ENCODE measurements at places on chromosomes 1 and 21. TPM values are rescaled to one million over a fixed set of nuclear protein-coding genes. Genes with fewer than 3 reads are reported as not detected.

The GSTM1 gene
- polyA plus RNA-seq = 0.50 TPM

The ATP1A2 gene
- 58.1 TPM for polyA plus RNA-seq

The ERICH3 gene
- 0.14 TPM for polyA plus RNA-seq

The MATN1 gene
- polyA plus RNA-seq = 0.77 TPM

The NEK2 gene
- 6.1 TPM for polyA plus RNA-seq

The TNFRSF8 gene
- polyA plus RNA-seq = 0.12 TPM

The NMNAT2 gene
- polyA plus RNA-seq = 2.5 TPM

DNA sequence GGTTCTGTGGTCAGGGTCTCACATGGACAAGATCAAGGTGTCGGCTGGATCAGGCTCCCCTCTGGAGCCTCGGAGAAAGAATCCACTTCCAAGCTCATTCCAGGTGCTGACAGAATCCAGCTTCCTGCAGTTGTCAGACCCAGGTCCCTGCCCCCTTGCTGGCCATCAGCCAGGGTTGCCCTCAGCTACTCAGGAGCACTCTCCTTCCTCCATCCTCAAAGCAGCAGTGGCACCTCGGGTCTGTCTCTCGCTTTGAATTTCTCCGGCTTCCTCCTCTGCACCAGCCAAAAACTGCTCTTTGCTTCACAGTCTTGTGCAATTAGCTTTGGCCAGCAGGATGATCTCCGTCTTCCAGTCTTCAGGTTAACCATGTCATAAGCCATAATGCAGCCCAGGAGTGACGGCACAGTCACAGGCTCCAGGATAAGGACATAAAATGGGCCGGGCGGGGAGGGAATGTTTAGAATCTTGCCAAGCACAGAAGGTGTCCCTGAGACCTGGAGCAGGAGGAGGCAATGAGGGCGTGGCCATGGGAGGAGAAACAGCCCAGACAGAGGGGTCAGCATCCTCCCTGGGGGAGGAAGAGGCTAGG lies 79.4 kb upstream of the SLC25A33 start:
- H3K36me3 ChIP-seq = no peaks in the 10 kb centered on the region
- peaks cover 4% of the 10 kb centered on the region for H3K27me3 ChIP-seq
- H3K4me3 ChIP-seq = no peak overlapping the region
- no peak overlapping the region for H3K27ac ChIP-seq
- peaks cover 20% of the 10 kb centered on the region for H3K4me1 ChIP-seq
- DNase-seq = peak; percentile 41

DNA sequence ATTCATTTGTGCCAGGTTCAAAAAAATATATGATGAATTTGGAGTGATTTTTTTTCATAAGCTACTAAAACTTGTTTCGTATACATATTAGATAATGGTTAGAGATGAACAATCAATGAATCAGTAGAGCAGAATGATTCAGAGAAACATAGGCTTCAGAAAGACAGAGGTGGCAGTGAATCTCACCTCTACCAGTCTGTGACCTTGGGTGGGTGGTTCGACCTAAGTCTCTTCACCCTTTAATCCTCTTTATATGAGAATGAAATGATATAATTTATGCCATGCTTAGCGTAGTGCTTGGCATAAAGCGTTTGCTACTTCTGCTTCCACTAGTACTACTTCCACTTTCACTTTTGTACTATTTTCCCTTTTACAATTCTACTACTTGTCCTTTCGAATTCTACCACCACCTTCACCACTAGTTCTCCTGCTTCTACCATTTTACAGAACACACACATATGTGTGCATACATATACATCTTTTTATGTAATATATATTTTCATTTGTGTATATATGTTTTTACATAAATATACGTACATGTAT lies 45.1 kb downstream of the FYB2 start:
- H3K36me3 ChIP-seq = no peaks in the 10 kb centered on the region
- H3K4me1 ChIP-seq = no peaks in the 10 kb centered on the region
- no peaks in the 10 kb centered on the region for H3K27me3 ChIP-seq
- no peak overlapping the region for H3K4me3 ChIP-seq
- no peak for DNase-seq

- peaks cover 12% of the 10 kb centered on the region for H3K4me1 ChIP-seq
- no peak overlapping the region for H3K4me3 ChIP-seq
- H3K27ac ChIP-seq = no peak overlapping the region
- peaks cover 15% of the 10 kb centered on the region for H3K27me3 ChIP-seq
- H3K36me3 ChIP-seq = no peaks in the 10 kb centered on the region
- DNase-seq = no peak
Measured at GRCh38 chr1:205547936-205548827, 43.7 kb downstream of the CDK18 start.

GRCh38 chr1:113980110-113980509 lies 836 bp downstream of the OLFML3 start:
- peak; percentile 91 for DNase-seq
- no peaks in the 10 kb centered on the region for H3K27me3 ChIP-seq
- H3K4me3 ChIP-seq = peak overlapping the region; percentile 40
- peak overlapping the region; percentile 89 for H3K27ac ChIP-seq

DNA sequence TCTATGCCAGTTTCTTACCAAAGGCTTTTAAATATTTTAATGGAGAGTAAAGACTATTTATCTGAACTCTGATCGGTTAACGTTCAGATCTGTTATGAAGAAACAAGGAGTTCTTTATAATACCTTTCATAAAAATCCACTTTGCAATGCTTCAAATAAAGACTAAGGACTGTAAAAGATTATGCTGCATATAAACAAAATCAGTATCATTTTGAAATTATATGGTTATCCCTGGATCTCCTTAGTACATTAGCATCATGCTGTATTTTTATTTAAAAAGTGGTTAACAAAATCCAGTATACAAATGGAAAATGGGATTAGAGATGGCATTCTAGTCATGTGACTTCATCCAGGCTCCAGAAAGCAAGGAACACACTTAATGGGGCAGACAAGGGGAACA lies 386.8 kb downstream of the LMO4 start:
- H3K36me3 ChIP-seq = no peaks in the 10 kb centered on the region
- H3K27me3 ChIP-seq = no peaks in the 10 kb centered on the region
- no peak for DNase-seq
- H3K27ac ChIP-seq = no peak overlapping the region
- no peaks in the 10 kb centered on the region for H3K4me1 ChIP-seq

DNA sequence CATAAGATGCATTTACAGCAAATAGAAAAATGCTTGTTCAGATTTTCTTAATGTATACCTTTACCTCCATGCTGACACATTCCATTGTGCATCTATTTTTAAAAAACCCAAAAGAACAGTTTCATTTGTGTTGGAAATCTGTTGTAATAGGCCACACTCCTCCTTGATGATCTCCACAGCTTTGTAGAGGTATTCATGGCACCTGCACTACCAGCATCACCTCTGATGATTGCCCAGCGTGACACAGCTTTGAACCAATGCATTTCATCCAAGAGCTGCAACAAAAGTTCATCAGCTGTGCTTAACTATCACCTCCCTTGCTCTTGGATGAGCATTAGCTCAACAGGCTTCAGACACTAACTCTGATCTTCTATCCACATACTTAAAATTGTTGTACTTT lies 8.2 kb downstream of the DYNLT5 start:
- no peak overlapping the region for H3K4me3 ChIP-seq
- peaks cover 7% of the 10 kb centered on the region for H3K4me1 ChIP-seq
- no peaks in the 10 kb centered on the region for H3K36me3 ChIP-seq
- no peaks in the 10 kb centered on the region for H3K27me3 ChIP-seq
- no peak for DNase-seq

- no peaks in the 10 kb centered on the region for H3K36me3 ChIP-seq
- no peaks in the 10 kb centered on the region for H3K27me3 ChIP-seq
- DNase-seq = no peak
- no peak overlapping the region for H3K27ac ChIP-seq
- H3K4me1 ChIP-seq = peaks cover 9% of the 10 kb centered on the region
- no peak overlapping the region for H3K4me3 ChIP-seq
Measured at GRCh38 chr1:226786550-226786949, 47.5 kb upstream of the ITPKB start.

DNA sequence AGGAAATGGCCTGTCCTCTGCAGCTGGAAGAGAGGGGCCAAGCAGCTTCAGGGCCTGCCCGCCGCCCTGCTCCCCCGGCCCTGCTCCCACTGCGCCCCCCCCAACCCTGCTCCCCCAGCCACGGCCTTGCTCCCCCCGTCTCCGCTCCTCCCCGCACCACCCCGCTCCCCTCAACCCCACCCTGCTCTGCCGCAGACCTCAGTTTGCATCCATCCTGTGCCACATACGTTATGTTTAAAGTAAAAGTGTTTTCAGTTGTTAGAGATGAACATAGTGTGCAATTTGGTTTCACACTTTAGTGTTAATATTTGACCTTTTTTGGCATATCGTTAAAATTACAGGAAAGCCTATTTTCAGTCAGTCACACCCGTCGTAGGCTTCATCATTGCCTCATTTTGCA lies 34.1 kb upstream of the DIP2A start:
- no peak for DNase-seq
- H3K4me3 ChIP-seq = no peak overlapping the region
- H3K27me3 ChIP-seq = no peaks in the 10 kb centered on the region

DNA sequence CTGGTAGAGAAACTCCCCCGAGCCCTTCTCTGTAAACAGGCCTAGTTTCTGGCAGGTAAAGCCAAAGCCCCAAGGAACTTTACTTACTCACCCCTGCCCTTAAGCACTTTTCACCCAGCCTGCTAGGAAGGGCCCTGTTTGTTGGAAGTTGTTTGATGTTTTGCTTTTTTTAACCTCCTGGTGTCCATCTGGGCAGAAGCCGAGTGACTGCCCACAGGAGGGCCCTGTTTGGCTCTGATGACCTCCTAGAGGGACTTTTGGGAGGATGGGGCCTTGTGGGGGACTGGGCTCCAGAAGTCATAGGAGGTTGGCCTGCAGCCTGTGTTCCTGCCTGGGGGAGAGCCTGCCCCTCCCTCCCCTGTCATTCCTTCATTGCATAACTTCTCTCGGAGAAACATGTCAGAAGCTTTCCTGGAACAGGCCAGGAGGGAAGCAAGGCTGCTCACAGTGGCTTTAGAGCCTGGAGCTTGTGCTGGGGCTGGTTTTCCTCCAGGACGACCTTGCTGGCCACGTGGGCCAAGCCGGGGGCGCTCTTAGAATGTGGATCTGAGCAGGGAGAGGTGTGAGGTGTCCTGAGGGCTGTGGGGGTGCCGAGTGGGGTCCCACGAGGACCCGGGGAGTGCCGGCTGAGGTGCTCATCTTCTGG lies 33.9 kb downstream of the COQ8A start:
- H3K27me3 ChIP-seq = no peaks in the 10 kb centered on the region
- H3K4me1 ChIP-seq = peaks cover 36% of the 10 kb centered on the region
- no peak overlapping the region for H3K4me3 ChIP-seq
- peak overlapping the region; percentile 76 for H3K27ac ChIP-seq
- peak; percentile 59 for DNase-seq

GRCh38 chr1:209375671-209376365 lies 207.7 kb upstream of the CAMK1G start:
- no peaks in the 10 kb centered on the region for H3K27me3 ChIP-seq
- H3K4me1 ChIP-seq = peaks cover 3% of the 10 kb centered on the region
- H3K4me3 ChIP-seq = no peak overlapping the region
- no peaks in the 10 kb centered on the region for H3K36me3 ChIP-seq
- H3K27ac ChIP-seq = no peak overlapping the region

- no peak overlapping the region for H3K4me3 ChIP-seq
- peak; percentile 87 for DNase-seq
- no peaks in the 10 kb centered on the region for H3K27me3 ChIP-seq
- no peaks in the 10 kb centered on the region for H3K36me3 ChIP-seq
- no peaks in the 10 kb centered on the region for H3K4me1 ChIP-seq
Measured at GRCh38 chr1:83527987-83528386, 470.9 kb downstream of the TTLL7 start.

DNA sequence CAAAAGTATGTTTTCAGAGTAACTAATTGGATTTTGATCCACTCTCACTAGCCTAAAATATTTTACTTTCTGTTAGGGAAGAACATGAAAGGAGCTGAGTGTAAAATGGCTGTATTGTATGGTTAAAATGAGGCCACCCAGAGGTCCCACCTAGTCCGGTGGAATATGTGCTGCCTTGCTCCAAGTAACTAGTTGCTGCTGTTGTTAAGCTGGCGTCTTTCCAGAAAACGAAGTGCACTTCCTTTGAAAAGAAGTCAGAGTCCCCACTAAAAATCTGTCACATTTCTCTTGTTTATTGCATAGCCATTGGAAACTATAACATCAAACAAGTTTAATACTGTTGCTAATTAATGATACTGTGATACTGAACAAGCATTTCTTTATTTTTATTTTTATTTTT lies 3.2 kb downstream of the SLC25A33 start:
- H3K36me3 ChIP-seq = no peaks in the 10 kb centered on the region
- H3K4me1 ChIP-seq = peaks cover 11% of the 10 kb centered on the region
- H3K27me3 ChIP-seq = no peaks in the 10 kb centered on the region
- H3K27ac ChIP-seq = peak overlapping the region; percentile 0
- H3K4me3 ChIP-seq = no peak overlapping the region

DNA sequence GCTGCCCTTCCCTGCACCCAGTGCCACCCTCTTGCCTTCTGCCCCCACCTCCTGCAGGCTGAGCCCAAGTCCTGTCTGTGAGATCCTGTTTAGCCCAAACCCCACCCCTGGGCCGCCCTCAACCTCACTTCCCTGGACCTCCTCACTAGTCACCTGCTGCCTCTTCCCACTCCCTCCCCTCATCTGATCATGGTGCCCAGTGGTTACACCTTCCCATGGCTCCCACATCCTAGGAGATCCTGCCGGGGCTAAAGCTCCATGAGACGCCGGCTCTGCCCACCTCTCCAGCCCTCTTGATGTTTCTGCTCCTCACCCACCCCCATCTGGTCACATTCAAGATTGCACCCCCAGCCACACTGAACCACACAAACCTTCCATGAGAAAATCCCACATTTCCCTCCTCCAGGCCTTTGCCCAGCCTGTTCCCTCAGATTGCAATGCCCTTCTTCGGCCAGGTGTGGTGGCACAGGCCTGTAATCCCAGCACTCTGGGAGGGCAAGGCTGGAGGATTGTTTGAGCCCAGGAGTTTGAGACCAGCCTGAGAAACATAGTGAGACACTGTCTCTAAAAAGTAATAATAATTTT lies 17.0 kb downstream of the TTC39A start:
- DNase-seq = no peak
- no peak overlapping the region for H3K27ac ChIP-seq
- no peak overlapping the region for H3K4me3 ChIP-seq
- H3K4me1 ChIP-seq = no peaks in the 10 kb centered on the region

DNA sequence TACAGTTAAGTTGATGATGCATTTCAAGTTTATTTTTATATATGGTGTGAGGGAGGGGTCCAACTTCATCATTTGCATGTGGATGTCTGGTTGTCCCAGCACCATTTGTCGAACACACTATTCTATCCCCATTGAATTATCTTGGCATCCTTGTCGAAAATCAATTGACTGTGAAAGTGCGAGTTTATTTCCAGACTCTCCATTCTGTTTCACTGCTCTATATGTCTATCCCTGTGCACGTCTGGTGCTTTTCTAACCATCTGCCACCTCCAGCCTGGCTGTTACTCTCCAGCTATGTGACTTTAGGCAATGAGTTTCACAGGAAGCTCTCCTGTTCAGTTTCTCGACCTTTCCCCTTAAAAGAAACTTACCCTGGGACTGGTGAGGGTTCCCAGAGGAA lies 137.1 kb upstream of the KLHDC7A start:
- no peak for DNase-seq
- H3K27ac ChIP-seq = no peak overlapping the region
- no peaks in the 10 kb centered on the region for H3K36me3 ChIP-seq
- peaks cover 4% of the 10 kb centered on the region for H3K27me3 ChIP-seq

- no peak for DNase-seq
- H3K36me3 ChIP-seq = no peaks in the 10 kb centered on the region
- H3K4me3 ChIP-seq = no peak overlapping the region
- H3K27ac ChIP-seq = no peak overlapping the region
- no peaks in the 10 kb centered on the region for H3K4me1 ChIP-seq
Measured at GRCh38 chr1:234286206-234286605, 87.0 kb upstream of the COA6 start.

GRCh38 chr1:14571810-14572767 lies 26.4 kb upstream of the KAZN start:
- H3K4me3 ChIP-seq = no peak overlapping the region
- H3K4me1 ChIP-seq = no peaks in the 10 kb centered on the region
- no peaks in the 10 kb centered on the region for H3K36me3 ChIP-seq
- H3K27ac ChIP-seq = no peak overlapping the region
- no peaks in the 10 kb centered on the region for H3K27me3 ChIP-seq
